ENCODE measurements at places on chromosomes 13 and 19. TPM values are rescaled to one million over a fixed set of nuclear protein-coding genes. Genes with fewer than 3 reads are reported as not detected.

TIMM50 gene
- total RNA-seq, result 50.3 TPM

SMIM17 gene
- 0.26 TPM for total RNA-seq

CD37 gene
- total RNA-seq, result not detected

FFAR3 gene
- total RNA-seq, result not detected

LILRB3 gene
- total RNA-seq, result not detected

TTC9B gene
- total RNA-seq, result not detected

STOML3 gene
- not detected for total RNA-seq

LILRB5 gene
- not detected for total RNA-seq

DNA sequence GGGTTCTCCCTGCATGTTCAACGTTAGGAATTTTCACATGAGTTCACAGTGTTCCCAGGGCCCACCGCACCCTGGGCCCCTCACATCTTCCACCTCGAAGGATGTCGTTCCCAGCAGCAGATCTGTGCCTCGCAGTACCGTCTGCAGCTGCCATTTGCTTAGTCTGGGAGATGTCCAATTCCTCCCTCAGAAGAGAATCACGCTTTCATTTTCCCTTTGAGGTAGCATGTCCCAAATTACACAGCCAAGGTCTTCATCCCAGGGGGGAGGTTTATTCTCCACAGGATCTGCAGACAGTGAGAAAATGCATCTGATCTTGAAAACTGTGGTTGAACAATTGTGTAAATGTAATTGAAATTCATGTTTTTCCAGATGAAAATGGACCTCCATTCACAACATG lies 150.2 kb downstream of the DCT start:
- DNase-seq, result no peak

DNA sequence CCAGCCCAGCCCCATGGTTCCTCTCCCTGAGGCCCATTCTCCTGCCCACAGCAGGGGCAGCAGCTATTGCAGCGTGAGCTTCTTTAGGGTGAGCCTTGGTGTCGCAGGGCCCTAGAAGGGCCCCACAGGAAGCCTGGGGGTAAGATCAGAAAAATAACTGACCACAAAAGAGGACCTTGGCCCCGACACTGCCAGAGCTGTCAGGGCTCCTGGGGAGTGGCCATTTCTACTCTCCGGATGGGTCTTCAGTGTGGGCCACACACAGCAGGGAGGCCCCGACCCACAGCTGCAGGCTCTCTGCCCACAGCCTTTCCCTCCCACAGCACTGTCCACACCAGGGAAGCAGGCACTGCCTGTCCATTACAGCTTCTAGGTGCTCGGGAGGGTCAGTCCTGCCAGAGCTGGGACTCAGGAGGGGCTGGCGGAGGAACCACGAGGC lies 3.5 kb upstream of the SIGLEC8 start:
- no peak for DNase-seq

DNA sequence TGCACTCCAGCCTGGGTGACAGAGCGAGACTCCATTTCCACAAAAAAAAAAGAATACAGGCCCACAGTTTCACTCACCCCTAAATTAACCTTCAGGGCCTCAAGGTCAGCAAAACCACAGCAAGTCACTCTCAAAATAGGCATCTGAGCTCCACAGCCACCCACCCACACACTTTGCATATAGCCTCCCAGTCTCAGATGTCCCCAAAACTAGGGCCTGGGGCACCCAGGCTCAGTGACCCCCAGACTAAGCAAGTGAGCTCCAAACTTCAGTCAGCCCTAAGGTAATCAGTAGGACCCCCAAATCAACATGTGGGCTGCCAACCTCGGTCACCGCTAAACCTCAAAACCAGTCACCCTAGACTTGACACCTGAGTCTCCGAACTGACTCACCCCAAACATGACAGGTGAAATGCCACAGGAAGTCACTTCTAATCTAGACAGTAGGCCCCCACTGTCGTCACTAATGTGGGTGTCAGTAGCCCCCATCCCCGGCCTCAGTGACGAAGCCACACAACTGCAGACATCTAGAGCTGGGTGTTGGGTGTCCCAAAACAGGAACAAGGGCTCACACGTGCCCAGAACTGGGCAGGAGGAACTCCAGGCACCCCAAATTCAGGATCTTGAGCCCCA lies 13.9 kb downstream of the RABAC1 start:
- DNase-seq, result no peak

DNA sequence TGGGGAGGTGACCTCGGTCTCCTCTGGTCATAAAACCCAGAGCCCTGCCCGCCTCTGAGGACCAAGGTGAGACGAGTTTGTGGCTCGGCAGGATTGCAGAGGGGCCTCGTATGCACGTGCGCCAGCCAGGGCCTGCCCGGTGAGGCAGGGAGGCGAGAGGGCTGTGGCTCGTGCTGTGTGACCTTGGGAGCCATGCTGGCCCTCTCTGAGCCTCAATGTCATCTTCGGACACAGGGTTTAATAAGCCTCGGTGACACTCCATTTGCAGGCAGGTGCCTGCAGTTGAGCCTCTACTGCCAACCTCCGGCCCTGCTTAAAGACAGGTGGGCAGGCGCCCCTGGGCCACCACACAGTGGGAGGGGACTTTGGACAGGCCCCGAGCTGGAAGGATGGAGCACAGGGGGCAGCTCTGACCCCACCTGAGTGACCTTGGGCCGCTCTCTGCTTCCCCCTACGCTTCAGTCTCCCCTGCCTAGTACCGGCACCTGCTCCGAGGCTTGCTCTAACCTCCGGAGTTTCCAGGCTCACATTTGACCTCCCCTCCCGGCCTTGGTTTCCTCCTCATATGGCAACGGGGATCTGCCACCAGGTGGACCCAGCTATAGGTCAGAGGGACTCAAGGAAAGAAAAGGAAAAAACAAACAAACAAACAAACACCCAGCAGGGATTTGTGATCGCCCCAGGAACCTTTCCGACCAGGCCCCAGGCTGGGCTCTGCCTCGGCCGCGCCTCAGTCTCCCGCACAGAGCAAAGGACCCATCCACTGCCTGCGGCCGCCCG lies 3.1 kb downstream of the ZBTB7A start:
- DNase-seq, result no peak

GRCh38 chr19:21580101-21580500 lies 74.7 kb downstream of the ZNF429 start:
- no peak for DNase-seq

DNA sequence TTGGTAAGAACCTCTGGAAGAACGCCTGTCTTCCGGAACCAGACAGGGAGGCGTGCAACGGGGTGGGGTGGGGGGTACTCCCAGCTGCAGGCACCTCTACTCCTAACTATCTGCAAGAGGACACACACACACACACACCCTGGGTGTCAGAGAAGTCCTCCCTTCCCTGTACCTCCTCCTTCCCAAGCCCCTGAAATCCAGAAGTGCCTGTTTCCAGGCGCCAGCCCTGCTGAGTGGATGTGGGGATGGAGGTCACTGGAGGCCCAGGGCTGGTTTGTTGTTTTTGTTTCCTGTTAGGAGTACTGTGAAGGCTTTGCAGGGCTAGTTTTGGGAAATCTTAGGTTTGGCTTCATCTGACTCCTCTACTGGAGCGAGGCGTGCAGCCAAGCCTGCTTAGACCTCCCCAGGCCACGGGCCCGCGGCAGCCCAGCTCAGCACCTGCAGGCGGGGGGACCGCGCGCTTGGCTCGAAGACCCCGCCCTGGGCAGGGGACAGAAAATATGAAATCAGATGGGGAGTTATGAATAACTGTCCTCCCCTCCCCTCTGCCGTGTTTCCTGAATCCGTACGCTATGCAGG lies 36.4 kb downstream of the SOX1 start:
- no peak for DNase-seq

DNA sequence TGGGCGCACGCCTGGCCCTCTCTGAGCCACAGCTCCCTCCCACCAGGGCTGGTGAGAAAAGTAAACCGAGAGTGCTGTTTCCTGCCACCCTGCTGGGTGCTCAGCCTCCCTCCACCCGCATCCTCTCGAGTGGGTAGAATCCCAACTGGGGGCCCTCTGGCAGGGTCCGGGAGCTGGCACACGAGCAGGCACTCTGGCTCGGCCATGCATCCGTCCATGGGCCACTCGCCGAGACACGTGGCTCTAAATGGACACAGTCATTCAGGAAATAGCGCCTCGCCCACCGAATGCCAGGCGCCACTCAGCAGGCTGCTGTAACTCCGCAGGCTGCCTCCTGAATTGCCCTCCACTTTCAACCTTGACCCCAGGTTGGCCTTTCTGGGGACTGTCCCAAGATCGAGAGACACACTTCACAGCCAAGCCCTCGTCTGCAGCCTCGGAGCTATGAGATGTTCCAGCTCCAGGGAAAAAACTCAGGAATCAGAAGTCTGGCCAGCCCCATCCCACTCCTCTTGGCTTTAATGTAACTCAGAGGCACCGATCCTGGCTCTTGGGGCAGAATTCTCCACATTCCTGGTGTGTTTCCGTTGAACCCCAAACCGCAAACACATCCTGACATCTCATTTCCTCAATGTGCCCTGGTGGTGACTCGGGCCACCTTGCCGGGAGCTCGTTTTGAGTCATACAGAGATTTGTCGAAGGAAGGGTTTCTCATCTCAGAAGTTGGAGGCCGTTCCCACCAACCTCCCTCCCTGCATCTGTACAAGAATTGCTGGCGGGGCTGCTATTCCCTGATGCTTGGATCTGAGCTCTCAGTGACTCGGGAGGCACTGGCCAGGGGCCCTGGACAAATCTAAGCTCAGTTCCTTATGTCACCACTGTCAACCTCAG lies 14.1 kb downstream of the KLF2 start:
- no peak for DNase-seq

- no peak for DNase-seq
Measured at GRCh38 chr13:49530457-49530856, 34.7 kb downstream of the PHF11 start.

GRCh38 chr19:14686411-14686810 lies 3.4 kb upstream of the ZNF333 start:
- DNase-seq, result no peak

- no peak for DNase-seq
Measured at GRCh38 chr19:18157465-18158063, 4.6 kb downstream of the PIK3R2 start.

GRCh38 chr13:44048326-44048725 lies 168.6 kb downstream of the LACC1 start:
- DNase-seq, result peak; percentile 12

GRCh38 chr19:33211794-33212435 lies 13.7 kb downstream of the SLC7A10 start:
- no peak for DNase-seq

- no peak for DNase-seq
Measured at GRCh38 chr13:40189426-40189825, 477.0 kb downstream of the FOXO1 start.

DNA sequence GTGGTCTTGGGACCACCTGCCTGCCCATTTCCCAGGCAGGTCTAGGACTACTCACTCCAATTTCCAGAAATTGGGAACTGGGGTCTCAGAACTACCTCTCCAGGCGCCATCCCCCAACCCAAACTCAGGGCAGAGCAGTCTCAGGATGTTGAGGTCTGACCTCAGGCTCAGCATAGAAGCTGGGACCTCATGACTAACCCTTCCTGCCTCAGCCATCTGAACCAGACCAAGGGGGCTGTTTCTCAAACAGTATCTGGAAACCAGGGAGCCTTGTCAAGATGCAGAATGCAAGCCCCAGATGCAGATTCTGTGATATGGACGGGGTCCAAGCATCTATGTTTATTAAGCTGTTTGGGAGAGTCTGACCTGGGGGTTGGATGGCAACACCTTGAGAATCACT lies 1.3 kb downstream of the FBXW9 start:
- DNase-seq, result no peak

GRCh38 chr13:28805193-28805819 lies 14.8 kb upstream of the MTUS2 start:
- DNase-seq, result peak; percentile 25

DNA sequence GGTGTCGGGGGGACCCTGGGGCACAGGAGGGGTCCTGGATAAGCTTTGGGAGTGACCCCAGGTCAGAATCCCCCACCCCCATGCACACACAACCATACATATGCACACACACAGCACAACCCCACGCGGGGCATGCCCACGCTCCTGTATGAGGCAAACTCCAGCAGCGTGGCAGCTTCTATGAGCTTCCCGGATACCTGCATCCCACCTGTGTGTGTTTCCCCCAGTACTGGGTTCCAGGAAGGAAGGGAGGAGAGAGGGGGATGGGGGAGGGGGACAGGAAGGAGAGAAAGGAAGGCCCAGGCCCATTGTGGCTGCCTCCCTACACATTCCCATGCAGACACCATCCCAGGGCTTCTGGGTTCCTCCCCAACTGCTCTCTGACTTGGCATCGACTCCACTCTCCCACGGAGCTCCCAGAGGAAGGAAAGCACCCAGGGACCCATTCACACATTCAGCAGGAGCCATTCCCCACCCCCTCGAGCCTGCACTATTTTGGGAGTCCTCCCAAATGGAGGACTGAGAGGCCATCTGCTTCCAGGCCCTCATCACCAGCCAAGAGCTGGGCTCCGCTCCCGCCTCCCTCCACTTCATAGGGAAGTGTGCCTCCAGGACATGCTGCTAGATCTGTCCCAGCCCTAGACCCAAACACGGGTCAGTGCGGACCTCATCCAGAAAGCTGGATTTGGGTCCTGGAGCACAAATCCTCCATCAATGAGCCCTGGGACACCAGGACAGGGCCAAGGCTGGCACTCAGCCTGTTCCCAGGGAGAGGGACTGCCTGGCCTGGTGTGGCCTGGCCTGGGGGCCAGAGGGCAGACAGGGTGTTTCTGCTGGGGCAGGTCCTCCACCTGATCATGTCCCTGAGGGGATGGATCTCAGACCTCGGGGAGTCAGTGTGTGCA lies 13.2 kb downstream of the PRR36 start:
- no peak for DNase-seq

- no peak for DNase-seq
Measured at GRCh38 chr13:71772361-71772760, 94.6 kb downstream of the DACH1 start.

GRCh38 chr19:17579661-17580244 lies 24.3 kb downstream of the COLGALT1 start:
- DNase-seq, result no peak

DNA sequence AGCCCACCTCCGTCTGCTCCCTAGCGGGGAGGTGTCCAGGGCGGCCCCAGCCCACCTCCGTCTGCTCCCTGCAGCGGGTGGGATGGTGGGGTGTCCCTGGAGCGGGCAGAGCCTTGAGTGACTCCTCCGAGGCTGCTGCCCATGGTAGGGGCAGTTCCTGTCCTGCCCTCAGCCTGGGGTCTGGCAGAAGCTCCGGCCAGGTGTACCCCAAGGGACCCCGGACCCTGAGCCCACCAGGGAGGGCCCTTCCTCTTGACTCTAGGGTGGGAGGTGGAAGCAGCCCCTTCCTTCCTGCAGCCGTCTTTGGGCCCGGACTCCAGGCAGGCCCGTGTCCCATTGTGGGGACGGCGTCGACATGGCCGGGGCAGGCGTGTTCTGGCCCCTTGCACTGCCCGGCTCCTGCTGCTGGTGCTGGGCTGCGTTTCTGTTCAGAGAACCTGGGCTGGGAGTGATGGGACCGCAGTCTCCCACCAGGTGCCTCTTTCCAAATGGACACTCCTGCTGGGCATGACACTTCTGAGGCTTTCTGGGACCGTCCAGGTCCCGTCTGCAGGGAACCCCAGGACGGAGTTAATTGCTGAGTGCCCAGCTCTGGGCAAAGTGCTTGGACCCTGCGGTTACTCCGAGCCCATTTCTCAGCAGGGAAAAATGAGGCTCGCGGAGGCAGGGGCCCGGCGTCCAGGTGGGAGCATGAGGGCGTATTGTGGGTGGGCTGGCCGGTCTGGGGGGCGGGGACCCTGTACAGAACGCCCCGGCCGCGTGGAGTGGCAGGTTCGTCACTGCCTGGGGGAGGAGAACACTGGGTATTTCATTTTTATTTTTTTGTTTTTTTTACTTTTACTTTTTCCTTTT lies 19.8 kb downstream of the ARID3A start:
- DNase-seq, result no peak

Measured in dermis microvascular lymphatic vessel endothelial cell (primary cell).